Uterus (tissue), 4 donors: ENCODE measurements at places on chromosomes 1 and 21. TPM values are rescaled to one million over a fixed set of nuclear protein-coding genes. Genes with fewer than 3 reads are reported as not detected.
A peak's percentile ranks its signal among the peaks of the same experiment; 100 is the strongest.

Gene SIPA1L2
- total RNA-seq = 9.3 TPM

Gene FCMR
- total RNA-seq = not detected

Gene DRAXIN
- total RNA-seq = not detected

Gene CCSAP
- total RNA-seq = 14.2 TPM

Gene GMEB1
- total RNA-seq = 17.1 TPM

Gene ANGPTL3
- not detected for total RNA-seq

Gene C1QB
- 37.9 TPM for total RNA-seq

Gene SUSD4
- total RNA-seq = not detected

Gene AMPD2
- total RNA-seq = 91.2 TPM

Gene SLC22A15
- total RNA-seq = not detected

- no peak overlapping the region for H3K27ac ChIP-seq
- H3K27me3 ChIP-seq = no peaks in the 10 kb centered on the region
- no peaks in the 10 kb centered on the region for H3K36me3 ChIP-seq
- no peak for DNase-seq
These were observed 22.9 kb downstream of the S1PR1 start for GRCh38 chr1:101259744-101260148.

DNA sequence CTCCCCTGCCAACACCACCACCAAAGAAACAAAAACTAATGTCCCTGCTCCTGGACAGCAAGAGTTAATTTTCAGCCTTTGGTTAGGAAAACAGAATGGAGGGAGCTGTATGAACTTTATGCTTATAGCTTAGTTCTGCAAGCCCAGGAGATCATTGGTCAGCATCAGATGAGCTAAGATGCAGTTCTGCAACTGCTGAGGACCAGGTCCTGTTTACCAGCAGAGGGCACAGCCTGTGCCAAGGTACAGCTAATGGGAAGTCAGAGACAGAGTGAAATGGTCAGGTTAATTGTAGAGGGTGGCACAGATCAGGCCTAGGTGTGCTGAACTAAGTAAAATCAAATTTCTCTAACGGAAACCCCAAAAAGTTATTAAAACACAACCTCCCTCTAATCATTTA lies 161.3 kb downstream of the ROR1 start:
- H3K36me3 ChIP-seq = no peaks in the 10 kb centered on the region
- no peaks in the 10 kb centered on the region for H3K4me1 ChIP-seq
- no peak overlapping the region for H3K27ac ChIP-seq
- H3K4me3 ChIP-seq = no peak overlapping the region
- DNase-seq = no peak

- no peaks in the 10 kb centered on the region for H3K36me3 ChIP-seq
- no peaks in the 10 kb centered on the region for H3K4me1 ChIP-seq
- no peak overlapping the region for H3K27ac ChIP-seq
- H3K4me3 ChIP-seq = no peak overlapping the region
These were observed 265.5 kb upstream of the FMN2 start for GRCh38 chr1:239826211-239826610.

- no peaks in the 10 kb centered on the region for H3K36me3 ChIP-seq
- no peak overlapping the region for H3K4me3 ChIP-seq
- no peak overlapping the region for H3K27ac ChIP-seq
- H3K4me1 ChIP-seq = no peaks in the 10 kb centered on the region
- H3K27me3 ChIP-seq = no peaks in the 10 kb centered on the region
- DNase-seq = no peak
These were observed 21.0 kb downstream of the CACNA1S start for GRCh38 chr1:201091256-201091655.

DNA sequence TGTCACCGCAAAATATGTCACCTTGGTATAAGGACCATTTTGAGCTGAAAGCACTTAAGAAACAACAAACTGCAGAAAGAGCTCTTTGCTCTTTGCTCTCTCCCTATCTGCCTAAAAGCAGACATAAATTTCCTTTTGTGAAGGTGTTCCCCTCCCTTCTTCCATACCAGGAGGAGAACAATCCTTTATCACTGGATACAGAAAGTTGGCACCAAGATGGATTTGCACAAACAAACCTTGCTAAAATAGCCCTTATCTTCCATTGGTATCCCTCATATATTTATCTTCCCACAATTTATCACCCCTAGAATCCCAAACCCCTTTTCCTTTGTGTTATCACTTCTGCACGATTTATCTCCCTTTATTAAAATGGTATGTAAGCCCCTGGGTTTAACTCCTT lies 51.4 kb downstream of the DPYD start:
- DNase-seq = no peak
- H3K36me3 ChIP-seq = no peaks in the 10 kb centered on the region
- H3K27ac ChIP-seq = no peak overlapping the region
- H3K4me1 ChIP-seq = no peaks in the 10 kb centered on the region
- no peaks in the 10 kb centered on the region for H3K27me3 ChIP-seq

- H3K36me3 ChIP-seq = no peaks in the 10 kb centered on the region
- H3K4me3 ChIP-seq = no peak overlapping the region
- no peaks in the 10 kb centered on the region for H3K27me3 ChIP-seq
- H3K4me1 ChIP-seq = no peaks in the 10 kb centered on the region
- DNase-seq = no peak
These were observed 24.9 kb upstream of the C1QA start for GRCh38 chr1:22611530-22611947.

DNA sequence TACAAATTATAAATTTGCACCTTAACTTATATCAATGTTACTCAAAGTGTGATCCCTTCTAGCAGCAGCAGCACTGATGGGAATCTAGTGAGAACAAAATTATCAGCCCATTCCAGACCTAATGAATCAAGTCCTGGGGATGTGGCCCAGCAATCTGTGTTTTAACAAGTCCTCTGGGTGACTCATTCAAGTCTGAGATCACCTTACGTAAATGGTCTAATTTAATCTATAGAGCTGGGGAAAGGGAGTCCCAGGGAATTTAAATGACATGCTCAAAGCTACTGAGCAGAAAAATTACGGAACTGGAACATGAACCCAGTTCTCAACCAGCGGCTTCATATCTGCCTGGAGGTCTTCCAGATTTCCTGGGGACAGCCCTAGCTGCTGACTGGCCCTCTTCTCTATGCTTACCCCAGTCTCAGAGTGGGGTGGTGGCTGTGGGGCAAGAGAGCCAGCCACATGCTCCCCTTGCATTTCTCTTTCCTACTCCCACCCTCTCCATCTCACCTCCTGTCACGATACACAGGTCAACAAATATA lies 220.0 kb downstream of the TM2D1 start:
- no peak overlapping the region for H3K27ac ChIP-seq
- no peaks in the 10 kb centered on the region for H3K36me3 ChIP-seq
- no peak for DNase-seq
- no peaks in the 10 kb centered on the region for H3K4me1 ChIP-seq
- H3K4me3 ChIP-seq = no peak overlapping the region

GRCh38 chr1:224182866-224183590 lies at the start of gene DEGS1:
Gene DEGS1, plus strand, starts transcription at chr1:224183240. Its CDS starts 97 bp downstream, at chr1:224183337.
- peak; percentile 76 for DNase-seq
- no peaks in the 10 kb centered on the region for H3K4me1 ChIP-seq
- no peaks in the 10 kb centered on the region for H3K36me3 ChIP-seq
- H3K27ac ChIP-seq = peak within 1 kb of the TSS; percentile 88

- H3K4me3 ChIP-seq = no peak overlapping the region
- H3K27me3 ChIP-seq = no peaks in the 10 kb centered on the region
- H3K27ac ChIP-seq = peak overlapping the region; percentile 21
- no peak for DNase-seq
- no peaks in the 10 kb centered on the region for H3K4me1 ChIP-seq
These were observed 19.2 kb downstream of the NFASC start for GRCh38 chr1:204889681-204890383.

GRCh38 chr1:198699167-198700015 lies 60.6 kb downstream of the PTPRC start:
- DNase-seq = no peak
- H3K4me1 ChIP-seq = no peaks in the 10 kb centered on the region
- H3K27ac ChIP-seq = no peak overlapping the region
- no peaks in the 10 kb centered on the region for H3K27me3 ChIP-seq

- no peaks in the 10 kb centered on the region for H3K4me1 ChIP-seq
- no peak overlapping the region for H3K4me3 ChIP-seq
- H3K27me3 ChIP-seq = no peaks in the 10 kb centered on the region
- no peak for DNase-seq
These were observed 127.7 kb upstream of the ZBTB40 start for GRCh38 chr1:22323846-22324504.

- no peaks in the 10 kb centered on the region for H3K4me1 ChIP-seq
- no peak overlapping the region for H3K4me3 ChIP-seq
- no peak for DNase-seq
- no peaks in the 10 kb centered on the region for H3K27me3 ChIP-seq
- H3K27ac ChIP-seq = no peak overlapping the region
These were observed 593.8 kb downstream of the MATN1 start for GRCh38 chr1:30129421-30130055.

GRCh38 chr1:54027848-54028247 lies 9.9 kb upstream of the LDLRAD1 start:
- no peaks in the 10 kb centered on the region for H3K36me3 ChIP-seq
- no peak overlapping the region for H3K4me3 ChIP-seq
- H3K27ac ChIP-seq = no peak overlapping the region
- no peaks in the 10 kb centered on the region for H3K4me1 ChIP-seq
- no peak for DNase-seq

GRCh38 chr1:26791148-26791547 lies 3.4 kb downstream of the PIGV start:
- H3K27me3 ChIP-seq = no peaks in the 10 kb centered on the region
- H3K36me3 ChIP-seq = no peaks in the 10 kb centered on the region
- H3K4me3 ChIP-seq = no peak overlapping the region
- no peak overlapping the region for H3K27ac ChIP-seq
- DNase-seq = no peak

DNA sequence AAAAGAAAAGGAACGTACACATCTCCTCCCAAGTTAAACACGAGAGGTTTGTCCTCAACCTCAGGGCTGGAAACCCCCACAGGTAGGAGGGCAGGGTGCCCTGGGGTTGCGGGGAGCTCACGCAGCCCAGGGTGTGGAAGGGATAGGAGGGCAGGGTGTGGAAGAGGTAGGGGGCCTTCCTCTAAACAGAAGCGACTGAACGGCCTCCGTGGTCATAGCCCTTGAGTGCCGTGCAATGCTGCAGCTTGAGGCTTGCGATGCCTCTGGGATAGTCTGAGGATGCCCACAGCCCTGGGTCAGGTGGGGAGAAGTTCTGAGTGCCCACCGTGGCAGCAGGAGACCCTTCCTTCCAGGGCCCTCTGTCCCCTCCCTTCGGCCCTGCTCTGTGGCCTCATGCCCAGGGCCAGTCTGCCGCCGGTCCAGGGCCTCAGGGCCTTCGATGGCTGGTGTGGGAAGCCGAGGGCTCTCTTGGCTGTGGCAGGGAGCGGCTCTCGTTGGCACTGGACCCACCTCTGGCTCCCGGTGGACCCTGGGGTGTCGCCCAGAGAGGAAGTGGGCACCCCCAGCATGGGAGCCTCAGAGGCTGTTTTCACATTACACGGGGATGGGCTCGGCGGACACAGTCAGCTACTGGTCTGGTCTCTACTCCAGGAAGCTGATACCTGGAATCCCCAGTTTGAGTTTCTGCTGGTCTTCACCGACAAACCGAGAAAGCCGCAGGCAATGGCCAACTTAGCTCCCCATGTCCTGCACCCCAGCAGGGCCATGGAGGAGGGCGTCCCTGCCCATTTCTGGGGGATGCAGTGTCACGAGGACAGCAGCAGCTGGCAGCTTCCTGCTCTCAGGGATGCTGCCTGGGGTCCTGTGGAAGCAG lies 6.4 kb upstream of the CDK11B start:
- H3K27ac ChIP-seq = no peak overlapping the region
- H3K27me3 ChIP-seq = no peaks in the 10 kb centered on the region
- DNase-seq = no peak
- H3K36me3 ChIP-seq = no peaks in the 10 kb centered on the region

- H3K4me1 ChIP-seq = no peaks in the 10 kb centered on the region
- no peak for DNase-seq
These were observed 120.2 kb downstream of the CAPN8 start for GRCh38 chr1:223545343-223545742.

DNA sequence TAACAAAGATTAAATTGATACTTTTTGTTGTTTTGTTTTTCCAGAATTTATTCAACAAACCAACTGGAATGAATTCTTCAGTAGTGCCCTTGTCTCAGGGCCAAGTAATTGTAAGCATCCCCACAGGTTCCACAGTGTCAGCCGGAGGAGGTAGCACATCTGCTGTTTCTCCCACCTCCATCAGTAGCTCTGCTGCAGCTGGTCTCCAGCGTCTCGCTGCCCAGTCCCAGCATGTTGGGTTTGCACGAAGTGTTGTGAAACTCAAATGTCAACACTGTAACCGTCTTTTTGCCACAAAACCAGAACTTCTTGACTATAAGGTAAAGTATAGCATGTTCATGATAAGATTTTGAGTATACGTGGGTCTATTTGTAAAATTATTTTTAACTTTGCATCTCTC lies 118.5 kb downstream of the ZMYM4 start:
- no peak overlapping the region for H3K27ac ChIP-seq
- no peaks in the 10 kb centered on the region for H3K36me3 ChIP-seq
- H3K4me3 ChIP-seq = no peak overlapping the region
- DNase-seq = no peak
- no peaks in the 10 kb centered on the region for H3K27me3 ChIP-seq
- no peaks in the 10 kb centered on the region for H3K4me1 ChIP-seq

DNA sequence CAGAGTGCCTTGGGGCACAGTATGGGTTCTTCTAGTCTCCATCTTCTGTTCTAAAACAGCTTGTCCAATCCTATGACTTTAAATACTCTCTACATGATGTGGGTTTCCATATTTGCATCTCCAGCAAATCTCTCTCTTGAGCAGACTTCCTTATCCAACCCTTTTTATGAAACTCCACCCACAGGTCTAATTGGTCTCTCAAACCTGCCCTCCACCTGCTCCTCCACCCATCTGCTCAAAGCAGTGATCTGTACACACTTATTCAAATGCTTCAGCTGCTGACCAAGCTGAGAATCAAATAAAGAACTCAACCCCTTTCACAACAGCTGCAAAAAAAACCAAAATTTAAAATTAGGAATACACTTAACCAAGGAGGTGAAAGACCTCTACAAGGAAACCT lies 11.5 kb downstream of the MCOLN2 start:
- no peaks in the 10 kb centered on the region for H3K4me1 ChIP-seq
- no peak overlapping the region for H3K27ac ChIP-seq
- H3K27me3 ChIP-seq = no peaks in the 10 kb centered on the region
- DNase-seq = no peak
